ENCODE measurements at places on chromosomes 3 and 15.

GRCh38 chr3:47542471-47543173 lies 29.1 kb upstream of the ELP6 start:
- no peak for DNase-seq

DNA sequence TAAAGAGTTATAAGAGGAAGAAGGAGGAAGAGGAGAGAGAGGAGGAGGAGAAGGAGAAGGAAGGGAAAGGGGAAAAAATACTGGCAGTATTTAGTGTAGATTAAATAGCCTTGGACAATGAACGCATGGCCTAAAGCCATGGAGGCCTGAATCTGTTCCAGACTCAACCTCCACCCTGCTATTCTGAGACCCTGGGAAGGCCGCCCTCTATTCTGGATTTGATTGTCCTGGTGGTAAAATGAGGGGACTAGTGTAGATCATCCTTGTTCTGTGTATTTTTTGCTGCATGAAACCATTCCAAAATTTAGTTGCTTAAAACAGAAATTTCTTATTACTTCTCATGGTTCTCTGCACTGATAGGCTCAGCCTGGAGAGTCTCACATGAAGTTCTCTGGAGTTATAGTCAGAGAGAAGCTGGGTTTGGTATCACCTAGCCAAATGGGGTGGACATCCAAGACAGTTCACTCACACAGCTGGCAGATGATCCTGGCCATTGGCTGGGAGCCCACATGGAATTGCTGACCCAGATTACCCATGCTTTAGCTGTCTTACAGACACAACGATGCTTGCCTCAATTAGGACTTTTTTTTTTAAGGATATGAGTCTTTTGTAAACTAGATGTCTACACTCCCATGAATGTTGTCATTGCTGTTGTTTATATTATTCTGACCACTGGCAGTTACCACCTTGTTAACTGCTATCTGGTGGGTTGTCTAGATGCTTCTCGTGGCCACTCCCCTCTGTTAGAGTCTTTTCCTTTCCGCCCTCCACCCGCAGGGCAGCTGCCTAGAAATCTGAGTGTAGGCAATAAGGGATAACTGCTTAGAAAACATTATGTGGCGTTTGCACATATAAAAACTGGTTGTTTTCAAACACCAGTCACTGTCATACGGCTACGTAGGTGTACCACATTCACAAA lies 149.9 kb downstream of the SST start:
- DNase-seq = no peak

GRCh38 chr3:169998668-169999131 lies 32.1 kb downstream of the SEC62 start:
- no peak for DNase-seq

- DNase-seq = no peak
These were observed 22.2 kb upstream of the WNT7A start for GRCh38 chr3:13901935-13902584.

DNA sequence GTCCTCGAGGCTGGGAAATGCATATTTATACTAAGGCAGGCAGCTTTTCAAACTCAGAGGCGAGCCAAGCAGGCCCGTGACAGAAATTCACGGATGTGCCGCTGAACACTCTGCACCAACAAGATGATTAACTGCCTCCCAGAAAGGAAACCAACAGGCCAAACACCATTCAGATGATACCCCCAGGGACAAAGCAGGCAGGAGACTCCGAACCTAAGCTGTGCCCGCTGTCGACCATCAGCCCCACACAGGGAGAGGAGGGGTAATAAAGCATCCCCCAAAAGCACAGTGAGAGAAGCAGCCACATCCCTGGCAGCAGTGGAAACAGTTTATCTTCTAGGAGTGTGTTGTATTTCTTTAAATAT lies 31.8 kb downstream of the ADAMTS17 start:
- no peak for DNase-seq

GRCh38 chr3:168262887-168263286 lies 167.2 kb upstream of the GOLIM4 start:
- no peak for DNase-seq

GRCh38 chr15:96421178-96421601 lies 90.7 kb downstream of the NR2F2 start:
- no peak for DNase-seq

- no peak for DNase-seq
These were observed 42.9 kb upstream of the APH1B start for GRCh38 chr15:63234451-63234870.

- no peak for DNase-seq
These were observed 79.4 kb downstream of the CORO2B start for GRCh38 chr15:68658151-68658550.

GRCh38 chr15:83275412-83275811 lies 9.1 kb downstream of the BNC1 start:
- no peak for DNase-seq

- no peak for DNase-seq
These were observed 47.6 kb downstream of the PSMD6 start for GRCh38 chr3:63975723-63976122.

- DNase-seq = peak; percentile 44
These were observed 33.1 kb upstream of the PARL start for GRCh38 chr3:183917776-183918175.

GRCh38 chr15:71651750-71652186 lies 158.6 kb upstream of the NR2E3 start:
- DNase-seq = no peak

DNA sequence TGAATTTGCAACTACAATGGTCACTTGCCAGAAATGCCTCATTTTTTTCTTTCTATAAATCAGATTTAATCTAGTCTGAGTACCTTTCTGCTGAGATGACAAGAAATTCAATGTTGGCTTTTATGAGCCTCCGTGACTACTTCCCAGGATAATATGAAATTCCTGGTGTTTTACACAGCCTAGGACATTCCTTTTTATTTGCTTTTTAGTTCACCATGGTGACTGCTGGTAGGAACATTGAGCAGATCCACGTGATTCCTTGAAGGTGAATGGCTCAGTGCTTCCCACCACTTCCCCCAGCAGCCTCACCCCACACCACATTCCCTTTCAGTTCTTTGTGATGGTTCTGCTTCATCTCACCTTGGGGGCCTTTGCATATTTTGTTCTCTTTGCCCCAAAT lies 4.3 kb upstream of the NPTN start:
- DNase-seq = no peak

- DNase-seq = no peak
These were observed 460.9 kb upstream of the KCNMB2 start for GRCh38 chr3:178075344-178075743.

DNA sequence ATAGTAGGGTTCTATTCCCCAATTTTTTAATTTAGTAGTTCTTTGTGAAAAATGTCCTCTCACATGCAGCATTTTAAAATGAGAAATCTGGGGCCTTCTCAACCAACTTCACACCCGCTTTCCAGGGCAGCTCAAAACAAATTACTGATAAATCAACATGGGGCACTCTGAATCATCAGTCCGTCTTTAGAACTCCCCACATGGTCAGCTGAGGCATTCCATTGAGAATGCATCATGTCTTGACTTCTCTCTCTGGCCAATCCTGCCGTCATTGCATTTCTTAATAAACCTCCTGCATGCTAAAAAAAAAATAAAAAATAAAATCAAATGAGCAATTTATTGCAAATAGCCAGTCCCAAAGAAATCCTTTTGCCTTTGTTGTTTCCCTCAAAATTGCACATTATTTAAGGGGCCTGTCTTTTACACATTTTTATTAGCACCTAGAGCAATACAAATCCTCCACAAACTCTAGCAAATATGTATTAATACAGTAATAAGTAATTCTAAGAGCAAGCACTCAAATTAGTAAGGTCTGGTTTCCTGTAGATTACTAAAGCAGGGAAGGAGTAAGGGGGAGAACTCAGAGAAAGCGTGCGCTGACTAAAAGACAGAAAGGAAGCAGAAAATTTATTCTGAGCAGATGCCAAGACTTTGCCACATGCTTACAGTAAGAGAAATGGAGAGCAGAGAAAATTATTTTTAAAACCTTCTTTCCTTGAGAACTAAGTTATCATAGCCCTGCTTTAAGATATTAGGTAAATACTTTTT lies 175.7 kb downstream of the TNIK start:
- no peak for DNase-seq

GRCh38 chr3:172101107-172101506 lies 61.7 kb downstream of the FNDC3B start:
- DNase-seq = no peak

- DNase-seq = peak; percentile 49
These were observed 613 bp downstream of the ATP1B3 start for GRCh38 chr3:141876891-141877621.

DNA sequence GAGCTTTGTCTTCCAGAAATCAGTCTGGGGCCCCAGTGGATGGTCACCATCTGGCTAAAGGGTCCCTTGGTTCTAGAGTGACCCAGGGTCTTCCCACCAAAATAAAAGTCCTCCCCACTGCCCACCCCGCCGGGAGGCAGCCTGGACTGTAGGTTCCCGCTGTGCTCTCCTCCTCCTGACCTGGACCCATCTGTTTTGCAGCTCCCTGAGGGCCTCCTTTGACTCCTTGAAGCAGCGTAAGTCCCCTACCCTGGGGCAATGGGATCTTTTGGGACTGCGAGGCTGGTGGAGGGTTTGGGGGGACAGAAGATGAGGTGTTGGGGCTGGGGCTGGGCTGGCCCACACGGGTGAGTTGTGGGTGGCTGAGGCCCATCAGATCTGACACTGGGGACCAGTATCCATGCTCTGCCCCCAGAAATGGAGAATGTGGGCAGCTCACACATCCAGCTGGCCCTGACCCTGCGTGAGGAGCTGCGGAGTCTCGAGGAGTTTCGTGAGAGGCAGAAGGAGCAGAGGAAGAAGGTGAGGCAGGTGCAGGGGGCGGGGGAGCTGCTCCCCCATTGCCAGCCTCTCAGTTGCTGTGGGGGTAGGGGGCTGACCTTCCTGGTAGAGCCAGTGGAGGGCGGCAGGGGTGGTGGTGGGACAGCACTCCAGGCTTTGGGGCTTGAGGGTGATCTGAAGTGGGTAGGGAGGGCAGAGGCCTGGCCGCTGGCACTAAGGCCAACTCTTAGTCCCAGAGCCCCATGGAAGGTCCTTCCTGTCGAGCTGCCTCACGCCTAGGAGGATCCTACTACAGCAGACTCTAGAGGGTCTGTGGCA lies 30.4 kb downstream of the PSTPIP1 start:
- no peak for DNase-seq

- DNase-seq = no peak
These were observed 118.7 kb downstream of the TMEM266 start for GRCh38 chr15:76178296-76179000.

DNA sequence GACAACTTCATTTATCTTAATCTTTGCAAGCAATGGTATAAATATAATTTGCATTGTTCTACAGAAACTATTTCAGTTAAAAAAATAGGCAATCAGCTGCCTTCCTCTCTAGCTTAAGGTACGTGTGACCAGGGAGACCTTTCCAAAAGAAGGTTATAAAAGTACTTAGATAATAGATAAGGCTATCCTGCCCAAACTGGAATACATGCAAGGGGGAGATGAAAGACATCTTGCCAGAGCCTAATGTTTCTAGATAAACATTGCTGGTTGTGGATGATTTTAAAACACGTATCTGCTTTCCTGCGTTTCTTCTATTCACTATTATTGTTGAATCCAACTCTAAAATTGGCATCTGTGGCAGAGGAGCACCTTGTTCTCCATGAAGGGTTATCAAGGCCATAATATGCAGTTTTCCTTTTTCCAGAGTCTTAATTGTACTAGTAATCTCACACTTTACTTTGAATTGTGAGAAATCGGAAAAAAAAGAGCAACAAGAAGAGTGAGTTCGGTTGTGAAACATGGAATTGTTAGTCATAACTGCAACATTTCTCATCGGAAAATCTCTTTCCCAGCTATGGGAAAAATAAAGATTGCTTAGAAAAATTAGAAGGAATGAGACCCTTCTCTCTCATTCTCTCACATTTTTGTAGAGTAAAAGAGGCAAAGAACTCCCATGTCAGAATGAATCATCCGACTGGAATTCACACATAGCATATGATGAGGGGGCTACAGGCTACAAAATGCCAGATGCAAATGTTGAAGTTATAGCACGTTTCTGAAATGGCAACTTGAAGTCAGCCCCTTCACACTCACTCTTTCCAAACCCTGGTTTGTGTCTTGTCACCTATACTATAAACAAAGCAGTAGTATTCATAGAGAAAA lies 936.1 kb upstream of the NR2F2 start:
- no peak for DNase-seq

DNA sequence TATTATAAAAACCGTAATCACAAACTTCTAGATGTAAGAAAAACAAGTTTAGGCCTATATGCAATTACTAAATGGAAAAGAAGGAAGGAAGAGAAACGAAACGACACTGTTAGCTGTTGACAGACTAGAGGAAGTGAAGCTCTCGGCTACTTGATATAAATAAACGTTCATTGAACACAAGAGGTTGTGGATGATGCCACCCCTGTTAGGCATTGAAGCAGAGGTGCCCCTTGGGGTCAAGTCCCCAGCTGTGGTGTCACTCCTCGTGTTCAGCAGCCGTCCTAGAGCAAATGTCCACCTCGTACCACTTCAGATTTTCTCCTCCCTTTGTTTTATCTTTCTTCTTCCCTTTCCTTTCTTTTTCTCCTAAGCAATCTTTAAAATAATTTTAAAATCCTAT lies 146.5 kb upstream of the UBE2E1 start:
- DNase-seq = no peak

- no peak for DNase-seq
These were observed 170.8 kb downstream of the PEX5L start for GRCh38 chr3:179865861-179866505.

- DNase-seq = no peak
These were observed 45.4 kb downstream of the ATP13A4 start for GRCh38 chr3:193509103-193509965.

- DNase-seq = no peak
These were observed 6.9 kb upstream of the SACM1L start for GRCh38 chr3:45682311-45682710.

DNA sequence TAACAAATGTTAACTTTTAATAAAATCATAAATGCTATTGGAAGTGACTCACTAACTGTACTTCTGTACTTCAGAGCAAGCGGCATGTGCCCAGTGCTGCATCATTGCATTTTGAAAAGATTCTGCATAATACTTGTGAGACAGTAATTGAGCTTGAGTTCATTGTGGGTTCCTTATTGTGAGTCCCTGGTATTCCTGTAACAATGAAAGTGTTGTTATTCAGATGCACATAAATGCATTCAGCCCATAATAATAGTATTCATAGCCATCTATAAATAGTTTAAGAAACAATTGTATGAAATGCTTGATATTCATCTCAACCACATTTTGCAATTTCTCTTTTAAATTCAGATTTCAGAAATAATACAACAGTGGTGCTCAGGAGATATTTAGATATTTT lies 976.4 kb downstream of the CADM2 start:
- DNase-seq = peak; percentile 1

GRCh38 chr3:154089421-154090420 lies 31.5 kb upstream of the ARHGEF26 start:
- peak; percentile 2 for DNase-seq

DNA sequence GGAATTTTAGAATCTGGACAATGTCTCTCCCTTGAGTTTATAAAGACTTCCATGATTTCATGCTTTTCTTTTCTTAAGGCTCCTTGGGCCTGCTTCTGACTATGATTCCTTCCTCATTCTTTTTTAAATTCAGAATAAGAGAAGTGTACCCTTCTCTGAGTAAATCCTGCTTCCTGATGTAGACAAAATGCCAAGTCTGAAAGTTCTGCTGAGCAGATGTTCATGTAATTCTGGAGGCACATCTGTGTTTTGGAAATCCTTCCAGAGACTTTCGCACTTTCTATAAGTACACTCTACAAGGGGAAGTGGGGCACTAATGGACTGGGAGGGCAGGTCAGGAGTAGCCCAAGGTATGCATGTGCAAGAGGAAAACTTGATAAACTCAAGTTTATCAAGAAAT lies 24.8 kb downstream of the TPM1 start:
- DNase-seq = no peak

GRCh38 chr15:37140531-37141058 lies 40.2 kb upstream of the MEIS2 start:
- DNase-seq = no peak
